ENCODE measurements at places on chromosomes 12 and 14. TPM values are rescaled to one million over a fixed set of nuclear protein-coding genes. Genes with fewer than 3 reads are reported as not detected.

KRT77 gene
- not detected for total RNA-seq

KLRF1 gene
- total RNA-seq, result not detected

SLC4A8 gene
- 1.7 TPM for total RNA-seq

KCNMB4 gene
- total RNA-seq, result 0.20 TPM

CCDC177 gene
- not detected for total RNA-seq

FRMD6 gene
- 35.7 TPM for total RNA-seq

CDKL1 gene
- total RNA-seq, result 11.8 TPM

POTEG gene
- not detected for total RNA-seq

OTUB2 gene
- 4.0 TPM for total RNA-seq

KRT78 gene
- total RNA-seq, result not detected

EFS gene
- not detected for total RNA-seq

TAS2R19 gene
- not detected for total RNA-seq
